ENCODE measurements at places on chromosomes 4 and X. TPM values are rescaled to one million over a fixed set of nuclear protein-coding genes. Genes with fewer than 3 reads are reported as not detected.

UGT2B28 gene
- not detected for polyA plus RNA-seq

DDIT4L gene
- polyA plus RNA-seq, result 84.2 TPM

MANBA gene
- polyA plus RNA-seq, result 4.8 TPM

DNA sequence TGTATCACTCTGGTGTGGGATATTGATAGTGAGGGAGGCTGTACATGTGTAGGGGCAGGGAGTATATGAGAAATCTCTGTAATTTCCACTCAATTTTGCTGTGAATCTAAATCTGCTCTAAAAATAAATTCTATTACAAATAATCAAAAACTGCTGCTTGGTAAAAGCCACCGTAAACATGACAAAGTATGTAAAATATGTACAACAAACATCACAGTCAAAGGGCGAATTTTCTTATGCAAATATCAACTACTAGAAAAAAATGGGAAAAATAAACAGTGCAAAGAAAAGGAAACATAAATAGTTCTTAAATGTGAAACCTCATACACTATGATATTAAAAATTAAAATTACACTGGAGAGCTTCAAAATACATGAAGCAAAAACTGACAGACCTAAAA is 105.1 kb upstream of the DCLK2 start:
- H3K27me3 ChIP-seq, result no peaks in the 10 kb centered on the region
- DNase-seq, result no peak
- H3K4me1 ChIP-seq, result no peaks in the 10 kb centered on the region
- no peak overlapping the region for H3K27ac ChIP-seq
- no peaks in the 10 kb centered on the region for H3K36me3 ChIP-seq
- H3K4me3 ChIP-seq, result no peak overlapping the region

TEX11 gene
- not detected for polyA plus RNA-seq

BANK1 gene
- 0.16 TPM for polyA plus RNA-seq

DNA sequence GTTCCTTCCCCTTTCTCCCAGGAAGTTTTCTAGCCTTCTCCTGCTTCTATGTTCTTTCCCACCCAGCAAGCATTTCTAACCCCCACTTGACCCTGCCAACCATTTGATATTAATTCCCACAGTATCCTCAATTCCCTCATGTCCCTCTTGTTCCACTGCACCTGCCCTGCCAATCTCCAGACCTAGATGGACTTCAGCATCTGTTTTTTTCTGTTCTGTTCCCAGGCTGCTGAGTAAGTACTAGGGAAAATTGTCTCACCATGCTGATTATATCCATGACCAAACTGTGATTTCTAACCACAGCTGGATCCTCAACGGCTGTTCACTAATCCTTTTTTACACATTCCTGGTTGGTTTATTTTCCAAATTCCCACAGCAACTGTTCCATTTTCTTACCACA is 37.7 kb downstream of the CLCN5 start:
- no peak for DNase-seq
- H3K27ac ChIP-seq, result peak overlapping the region; percentile 83
- peaks cover 8% of the 10 kb centered on the region for H3K4me1 ChIP-seq
- H3K27me3 ChIP-seq, result no peaks in the 10 kb centered on the region
- H3K36me3 ChIP-seq, result no peaks in the 10 kb centered on the region

GRCh38 chr4:21454831-21455230 is 493.7 kb downstream of the KCNIP4 start:
- no peak overlapping the region for H3K27ac ChIP-seq
- no peaks in the 10 kb centered on the region for H3K27me3 ChIP-seq
- no peaks in the 10 kb centered on the region for H3K36me3 ChIP-seq
- no peak for DNase-seq
- H3K4me3 ChIP-seq, result no peak overlapping the region
